Dermis blood vessel endothelial cell (primary cell): ENCODE measurements at places on chromosomes 1 and 21.

- DNase-seq = no peak
Measured at GRCh38 chr1:54117815-54118563, 34.8 kb downstream of the CDCP2 start.

- peak; percentile 57 for DNase-seq
Measured at GRCh38 chr1:200153277-200154055, 126.0 kb downstream of the NR5A2 start.

DNA sequence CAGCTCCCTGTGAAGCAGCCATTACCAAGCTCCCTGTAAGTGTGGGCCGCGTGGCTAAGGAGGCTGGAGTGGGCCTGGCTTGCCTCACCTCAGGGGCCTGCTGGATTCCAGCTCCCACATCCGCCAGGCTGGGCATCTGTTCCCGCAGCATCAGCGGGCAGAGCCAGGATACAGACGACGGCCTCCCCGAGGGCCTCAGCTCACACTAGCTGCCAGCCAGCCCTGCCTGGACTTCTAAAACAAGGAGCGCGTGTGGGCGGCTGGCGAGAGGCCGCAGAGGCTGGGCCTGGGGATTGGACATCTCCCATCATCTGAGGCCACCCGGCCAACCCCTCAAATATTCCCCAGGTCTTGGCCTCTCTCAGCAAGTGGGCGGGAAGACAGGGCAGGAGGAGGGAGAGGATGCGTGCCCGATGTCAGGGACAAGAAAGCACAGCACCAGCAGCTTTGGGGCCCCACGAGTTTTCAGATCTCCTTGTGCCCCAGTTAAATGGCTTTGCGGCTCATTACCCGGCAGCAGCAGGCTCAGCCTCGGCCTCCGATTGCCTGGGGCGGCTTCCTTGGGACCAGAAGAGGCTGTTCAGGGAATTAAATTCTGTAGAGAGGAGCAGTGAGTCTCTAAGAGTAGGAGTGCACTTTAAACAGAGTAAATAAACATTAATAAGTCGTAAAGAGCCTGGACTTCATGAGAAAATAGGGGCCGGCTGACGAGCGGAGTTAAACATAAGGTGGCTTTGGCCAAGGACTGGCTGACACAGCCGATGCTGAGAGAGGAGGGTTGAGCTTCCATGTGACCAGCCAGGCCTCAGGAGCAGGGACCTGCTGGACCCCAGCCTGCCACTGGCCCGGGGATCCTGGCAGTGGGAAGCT is 208.9 kb upstream of the C1orf174 start:
- no peak for DNase-seq

DNA sequence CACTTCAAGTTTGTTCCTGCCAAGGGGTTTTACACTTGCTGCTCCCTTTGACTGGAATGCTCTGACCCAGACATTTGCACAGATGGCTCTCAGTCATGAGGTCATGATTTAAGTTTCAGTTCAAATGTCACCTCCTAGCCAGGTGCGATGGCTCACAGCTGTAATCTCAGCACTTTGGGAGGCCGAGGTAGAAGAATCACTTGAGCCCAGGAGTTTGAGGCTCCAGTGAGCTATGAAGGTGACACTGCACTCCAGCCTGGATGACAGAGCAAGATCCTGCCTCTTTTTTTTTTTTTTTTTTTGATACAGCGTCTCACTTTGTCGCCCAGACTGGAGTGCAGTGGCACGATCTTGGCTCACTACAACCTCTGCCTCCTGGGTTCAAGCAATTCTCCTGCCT is 4.5 kb upstream of the ZMYM4 start:
- no peak for DNase-seq

DNA sequence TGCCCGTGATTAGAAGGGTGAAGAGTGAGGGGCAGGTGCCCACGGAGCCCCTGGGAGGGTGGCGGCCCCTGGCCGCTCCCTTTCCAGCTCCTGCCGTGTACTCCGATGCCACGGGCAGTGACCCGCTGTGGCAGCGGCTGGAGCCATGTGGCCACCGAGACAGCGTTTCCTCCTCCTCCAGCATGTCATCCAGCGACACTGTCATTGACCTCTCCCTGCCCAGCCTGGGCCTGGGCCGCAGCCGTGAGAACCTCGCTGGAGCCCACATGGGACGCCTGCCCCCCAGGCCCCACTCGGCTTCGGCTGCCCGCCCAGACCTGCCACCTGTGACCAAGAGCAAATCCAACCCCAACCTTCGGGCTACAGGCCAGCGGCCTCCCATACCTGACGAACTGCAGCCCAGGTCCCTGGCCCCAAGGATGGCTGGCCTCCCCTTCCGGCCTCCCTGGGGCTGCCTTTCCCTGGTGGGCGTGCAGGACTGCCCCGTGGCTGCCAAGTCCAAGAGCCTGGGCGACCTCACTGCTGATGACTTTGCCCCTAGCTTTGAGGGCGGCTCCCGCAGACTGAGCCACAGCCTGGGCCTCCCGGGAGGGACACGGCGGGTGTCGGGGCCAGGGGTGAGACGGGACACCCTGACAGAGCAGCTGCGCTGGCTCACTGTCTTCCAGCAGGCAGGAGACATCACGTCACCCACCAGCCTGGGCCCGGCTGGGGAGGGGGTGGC is 22.0 kb downstream of the PANK4 start:
- no peak for DNase-seq
